ENCODE measurements at places on chromosomes 5 and 9.

GRCh38 chr5:135309391-135310327 is 89.4 kb downstream of the MACROH2A1 start:
- no peak for DNase-seq

DNA sequence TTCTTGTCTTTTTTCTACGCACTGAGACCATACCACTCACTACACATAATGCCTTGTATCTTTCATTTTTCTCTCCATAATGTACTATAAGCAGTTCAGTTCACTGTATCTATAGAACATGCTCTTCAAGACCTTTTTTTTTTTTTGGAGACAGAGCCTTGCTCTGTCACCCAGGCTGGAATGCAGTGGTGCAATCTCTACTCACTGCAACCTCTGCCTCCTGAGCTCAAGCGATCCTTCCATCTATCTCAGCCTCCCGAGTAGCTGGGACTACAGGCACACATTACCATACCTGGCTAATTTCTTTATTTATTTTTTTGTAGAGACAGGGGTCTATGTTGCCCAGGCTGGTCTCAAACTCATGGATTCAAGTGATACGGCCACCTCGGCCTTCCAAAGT is 208.7 kb downstream of the FANCC start:
- no peak for DNase-seq

DNA sequence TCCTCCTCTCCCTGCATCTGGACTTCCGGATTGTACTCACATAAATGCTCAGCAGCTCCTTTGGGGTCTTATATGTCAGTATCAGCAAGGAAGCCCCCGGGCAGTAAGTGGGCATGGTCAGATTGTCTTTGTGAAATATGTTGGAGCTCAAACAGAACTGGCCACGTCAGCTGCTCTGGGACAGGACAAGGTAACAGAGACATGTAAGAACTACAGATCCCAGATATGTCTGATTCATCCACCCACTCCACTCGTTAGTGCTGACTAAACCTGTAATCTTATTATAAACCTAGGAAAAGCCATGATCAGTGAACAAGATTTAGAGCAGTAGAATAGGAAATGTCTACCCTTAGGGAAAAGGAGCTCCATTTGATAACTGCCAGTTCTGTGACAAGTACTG is 561.8 kb downstream of the CETN3 start:
- no peak for DNase-seq

GRCh38 chr5:149133795-149134777 is 7.2 kb upstream of the ABLIM3 start:
- DNase-seq: no peak

- DNase-seq: no peak
Measured at GRCh38 chr5:59146729-59147128, 563.9 kb downstream of the RAB3C start.

DNA sequence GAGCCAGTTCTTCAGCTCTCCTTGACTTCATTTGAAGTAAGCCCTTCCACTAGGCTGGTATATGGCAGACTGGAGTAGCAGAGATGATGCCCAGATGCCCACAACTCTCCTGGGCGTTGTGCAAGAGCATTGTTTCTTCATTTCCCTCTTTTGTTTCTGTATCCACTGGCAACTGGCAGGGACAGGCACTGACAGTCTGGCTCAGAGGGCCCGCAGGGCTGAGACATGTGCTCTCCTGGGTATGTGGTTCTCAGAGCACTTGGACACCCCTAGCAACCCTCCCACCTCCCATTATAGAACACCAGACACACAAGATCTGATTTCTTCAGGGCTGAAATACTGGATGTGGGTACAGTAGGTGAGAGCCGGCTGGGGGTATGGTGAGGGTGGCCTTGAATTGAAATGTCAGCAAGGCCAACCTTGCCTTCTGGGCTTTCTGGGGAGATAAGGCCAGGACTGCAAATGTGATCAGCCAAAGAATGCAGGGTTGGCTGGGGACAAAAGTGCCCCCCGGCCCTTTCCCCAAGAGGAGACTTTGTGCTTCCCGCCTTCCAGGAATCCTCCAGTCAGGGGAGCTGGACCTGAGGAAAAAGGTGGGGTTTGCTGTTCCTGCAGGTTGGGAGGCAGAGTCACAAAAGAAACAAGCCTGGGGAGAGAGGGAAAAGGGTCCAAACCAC is 28.6 kb upstream of the CTNNA1 start:
- DNase-seq: no peak
